ENCODE measurements at places on chromosomes 5 and 9.

DNA sequence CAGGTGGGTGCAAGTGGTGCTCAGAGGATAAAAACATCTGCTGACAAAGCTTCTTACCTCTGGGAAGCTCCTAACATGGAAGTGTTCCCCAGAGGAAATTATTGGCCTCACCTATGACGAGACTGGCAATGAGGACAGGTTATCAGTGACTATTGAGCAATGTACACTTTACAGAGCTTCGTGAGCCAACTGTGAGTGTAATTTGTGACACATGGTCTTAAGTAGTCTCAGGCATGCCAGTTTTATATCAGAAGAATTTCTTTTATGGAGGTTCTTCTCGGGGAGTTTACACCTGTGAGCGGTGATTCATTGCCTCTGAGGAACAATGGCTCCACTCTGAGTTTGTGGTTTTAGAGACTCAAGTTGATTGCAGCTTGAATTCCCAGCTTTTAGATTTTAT is 11.3 kb downstream of the ANKDD1B start:
- DNase-seq = no peak

GRCh38 chr5:142780871-142781270 is 10.7 kb downstream of the ARHGAP26 start:
- no peak for DNase-seq

DNA sequence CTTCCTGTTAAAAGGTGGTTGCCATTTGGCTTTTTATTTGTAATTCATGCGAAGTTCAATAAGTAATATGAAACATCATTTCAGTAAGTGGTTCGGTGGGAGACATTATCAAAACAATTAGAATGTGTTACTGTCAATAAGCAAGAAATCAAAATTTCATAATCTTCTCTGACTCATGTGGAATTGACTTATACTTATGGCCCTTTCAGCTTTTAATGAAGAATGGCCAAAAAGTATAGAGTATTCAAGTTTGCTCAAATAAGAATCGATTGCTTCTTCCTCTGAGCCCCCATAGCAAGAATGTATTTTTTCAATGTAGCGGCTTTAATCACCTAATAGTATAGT is 174.5 kb downstream of the AOPEP start:
- DNase-seq = no peak

DNA sequence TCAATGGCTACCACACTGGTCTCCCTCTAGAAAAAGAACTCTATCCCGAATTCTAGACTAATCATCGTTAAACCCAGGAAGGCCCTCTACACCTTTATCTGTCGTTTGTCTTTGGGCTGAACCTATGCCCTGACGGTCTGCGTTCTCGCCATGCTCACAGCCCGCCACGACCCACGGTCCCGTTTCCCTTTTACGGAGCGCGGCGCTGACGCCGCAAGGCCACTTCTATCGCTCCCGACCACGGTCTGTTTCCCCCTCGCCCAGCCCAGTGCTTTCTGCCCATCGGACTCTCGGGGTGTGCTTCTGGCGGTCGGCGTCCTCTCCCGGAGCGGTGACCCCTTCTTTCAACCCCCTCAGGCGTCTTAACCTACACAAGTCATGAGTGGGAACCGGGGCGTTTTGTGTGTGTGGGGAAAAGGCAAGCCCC is 974 bp downstream of the C9orf40 start:
- peak; percentile 34 for DNase-seq

- DNase-seq = no peak
Measured at GRCh38 chr9:126240835-126241234, 85.8 kb upstream of the MVB12B start.

- DNase-seq = no peak
Measured at GRCh38 chr5:118042076-118042475, 946.3 kb downstream of the DTWD2 start.

- no peak for DNase-seq
Measured at GRCh38 chr9:80492221-80492620, 920.5 kb downstream of the TLE4 start.

GRCh38 chr5:83927140-83927733 is 206.6 kb upstream of the HAPLN1 start:
- no peak for DNase-seq

DNA sequence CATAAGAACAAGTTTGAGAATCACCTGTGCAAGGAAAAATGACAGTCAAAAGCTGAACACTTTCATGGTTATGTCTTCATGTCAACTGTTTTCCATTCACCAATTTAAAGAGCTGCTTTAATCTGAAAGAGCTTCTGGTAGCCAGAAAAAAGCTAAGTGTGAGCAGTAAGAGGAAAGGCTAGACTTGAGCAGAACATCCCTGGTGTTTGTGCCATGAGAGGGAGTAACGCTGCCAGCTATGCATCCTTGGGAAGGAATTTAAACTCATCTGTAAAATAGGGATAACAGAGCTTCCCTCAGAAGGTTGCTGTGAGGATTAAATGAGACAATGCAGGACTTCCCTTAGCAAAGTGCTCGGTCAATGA is 193.7 kb downstream of the MAPKAP1 start:
- DNase-seq = no peak

- no peak for DNase-seq
Measured at GRCh38 chr5:56516035-56516434, 282.9 kb upstream of the ANKRD55 start.

- DNase-seq = no peak
Measured at GRCh38 chr5:139635191-139635590, 13.0 kb upstream of the CXXC5 start.

- no peak for DNase-seq
Measured at GRCh38 chr5:165576678-165577275, 2071.4 kb downstream of the MAT2B start.

DNA sequence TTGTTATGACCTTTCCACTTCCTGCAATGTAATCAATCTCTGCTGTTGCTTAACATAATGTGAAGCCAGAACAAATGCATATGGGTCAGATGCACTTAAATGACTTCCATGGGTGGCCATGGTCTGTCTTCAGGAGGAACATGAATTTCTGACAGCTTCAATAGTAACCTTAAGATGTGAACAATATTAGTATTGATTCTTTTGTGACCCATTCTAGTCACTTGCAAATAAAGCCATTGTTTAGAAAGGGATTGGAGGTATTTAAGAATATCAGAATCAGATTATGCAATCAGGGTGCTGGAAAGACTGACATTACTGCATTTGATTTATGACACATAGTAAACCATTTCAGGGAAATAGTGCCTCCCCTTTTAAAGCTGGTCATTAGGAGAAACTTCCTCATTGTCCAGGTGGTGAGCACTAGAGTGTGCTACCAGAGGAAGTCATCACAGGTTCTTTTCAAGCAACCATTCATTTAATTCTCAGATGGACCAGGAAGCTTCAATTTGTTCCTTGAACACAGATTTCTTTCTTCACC is 32.1 kb downstream of the GRIN3A start:
- no peak for DNase-seq

GRCh38 chr5:80215523-80215922 is 40.3 kb downstream of the SERINC5 start:
- DNase-seq = no peak

DNA sequence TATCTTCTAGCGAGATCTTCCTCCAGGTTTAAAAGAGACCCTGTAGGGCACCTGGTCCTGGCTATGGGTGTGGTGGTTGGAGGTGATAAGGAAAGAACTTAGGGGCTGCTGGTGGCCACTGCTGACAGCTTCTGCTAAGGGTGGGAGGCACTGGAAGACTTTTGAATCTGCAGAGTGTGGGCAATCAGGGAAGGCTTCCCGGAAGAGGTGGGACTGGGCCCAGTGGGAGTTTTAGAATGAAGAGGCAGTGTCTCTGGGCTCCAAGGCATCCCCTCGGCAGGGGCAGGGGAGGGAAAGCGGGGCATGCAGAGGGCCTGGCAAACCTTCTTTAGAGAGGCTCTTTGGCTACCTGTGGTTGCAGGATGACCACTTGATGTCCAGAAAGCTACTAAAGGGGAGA is 23.0 kb upstream of the DAB2IP start:
- no peak for DNase-seq

DNA sequence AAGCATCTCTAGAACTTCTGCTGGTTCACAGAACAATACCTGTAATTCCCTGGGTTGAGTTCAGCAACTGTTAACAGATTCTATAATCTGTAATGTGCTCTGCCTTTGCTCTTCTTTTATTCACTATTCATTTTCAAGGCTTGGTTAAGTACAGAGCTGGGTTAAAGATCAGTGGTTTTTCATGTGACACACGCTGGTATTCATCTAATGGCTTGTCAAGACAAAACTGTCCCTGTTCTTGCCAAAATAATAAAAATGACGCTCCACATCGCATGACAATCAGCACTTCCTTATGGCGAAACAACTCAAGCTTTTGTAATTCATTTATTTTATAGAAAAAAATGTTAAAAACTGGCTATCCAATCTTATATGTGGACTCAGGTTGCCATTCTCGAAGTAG is 137.9 kb downstream of the BNC2 start:
- no peak for DNase-seq

GRCh38 chr9:4490705-4491625 is 697 bp downstream of the SLC1A1 start:
- DNase-seq = no peak

DNA sequence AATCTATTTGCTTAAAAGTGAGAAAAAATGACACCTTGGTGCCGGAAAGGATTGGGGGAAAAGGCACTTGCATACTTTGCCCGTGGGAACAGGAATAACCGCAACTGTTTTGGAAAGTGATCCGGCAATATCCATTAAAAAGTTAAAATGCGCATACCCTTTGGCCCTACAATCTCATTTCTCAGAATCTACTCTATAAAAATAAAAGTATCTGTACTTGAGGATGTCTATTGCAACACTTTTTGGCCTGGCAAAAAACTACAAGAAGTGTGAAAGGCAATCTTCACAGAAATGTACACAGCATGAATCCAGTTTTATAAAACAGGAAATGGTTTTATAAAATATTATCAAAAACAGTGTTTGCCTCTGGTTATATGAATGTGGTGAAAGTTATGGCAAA is 58.3 kb upstream of the NFIL3 start:
- no peak for DNase-seq

DNA sequence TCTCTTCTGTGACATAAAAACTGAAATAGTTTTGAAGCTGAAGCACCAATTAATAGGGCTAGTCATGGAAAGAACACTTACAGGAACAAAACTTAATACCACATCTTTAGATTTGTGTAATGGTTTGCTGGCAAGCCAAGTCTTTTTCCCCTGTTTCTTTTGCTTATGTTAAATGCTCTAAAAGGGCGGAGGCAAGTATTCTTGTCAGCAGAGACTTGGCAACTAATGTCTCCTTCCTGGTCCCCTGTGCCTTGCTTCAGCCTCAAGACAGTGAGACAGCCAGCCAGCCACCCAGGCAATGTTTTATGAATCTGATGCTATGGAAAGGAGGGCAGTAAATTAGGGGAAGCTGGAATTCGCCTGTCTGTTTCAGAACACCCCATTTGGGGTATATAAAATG is 45.7 kb downstream of the PRRC1 start:
- no peak for DNase-seq

DNA sequence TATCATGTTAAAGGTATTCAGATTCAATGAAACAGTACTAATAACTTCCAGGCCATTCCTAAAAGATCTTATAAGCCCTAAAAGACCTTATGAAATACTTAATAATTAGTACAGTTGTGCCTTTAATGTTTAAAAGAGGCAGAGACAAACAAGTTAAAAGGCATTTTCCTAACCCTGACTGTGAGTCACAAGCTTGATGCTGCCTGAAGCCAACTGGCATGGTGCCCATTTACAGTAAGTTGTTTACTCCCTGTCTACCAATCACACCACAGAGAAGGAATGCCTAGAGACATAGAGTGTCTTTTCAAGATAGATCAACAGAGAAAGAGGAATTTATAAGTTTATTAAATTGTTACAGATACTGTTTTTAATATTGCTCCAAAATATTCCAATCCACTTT is 47.8 kb downstream of the NR3C1 start:
- no peak for DNase-seq

- DNase-seq = no peak
Measured at GRCh38 chr5:148209151-148209770, 6.4 kb downstream of the SPINK6 start.

DNA sequence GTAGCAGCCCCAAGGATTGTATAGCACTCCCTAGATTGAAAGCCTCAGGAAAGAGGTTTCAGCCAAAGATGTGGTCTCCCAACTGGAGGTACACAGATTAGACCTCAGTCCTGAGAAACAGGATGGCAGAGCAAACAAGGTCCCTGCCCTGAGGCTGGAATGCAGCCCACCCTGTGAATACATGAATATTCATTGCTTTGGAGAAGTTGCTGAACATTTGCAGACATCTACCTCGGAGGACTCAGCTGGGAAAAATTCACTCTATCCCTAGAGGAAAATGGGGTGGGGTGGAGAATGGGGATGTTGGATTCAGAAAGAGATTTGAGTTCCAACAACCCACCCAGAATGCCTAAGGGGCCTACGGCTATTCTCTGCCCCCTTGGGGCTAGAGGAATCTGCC is 129.4 kb downstream of the SLIT3 start:
- DNase-seq = no peak

DNA sequence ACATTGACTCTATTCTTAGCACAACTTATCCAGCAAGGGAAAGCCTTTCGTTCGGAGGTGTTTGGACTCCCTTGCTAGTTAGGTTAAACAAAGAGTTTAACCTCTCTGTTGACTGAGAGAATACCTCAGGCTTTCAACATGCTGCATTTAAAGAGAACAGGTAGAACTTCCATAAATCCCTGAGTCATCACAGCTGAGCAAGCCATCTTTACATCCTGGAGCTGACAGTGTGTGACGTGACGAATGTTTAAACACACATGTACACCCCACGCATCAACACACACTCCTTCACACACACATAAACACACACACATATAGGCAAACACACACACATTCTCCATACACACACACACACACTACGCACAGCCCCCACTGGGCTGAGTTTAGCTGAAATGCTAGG is 152.8 kb downstream of the ADAMTS12 start:
- no peak for DNase-seq

DNA sequence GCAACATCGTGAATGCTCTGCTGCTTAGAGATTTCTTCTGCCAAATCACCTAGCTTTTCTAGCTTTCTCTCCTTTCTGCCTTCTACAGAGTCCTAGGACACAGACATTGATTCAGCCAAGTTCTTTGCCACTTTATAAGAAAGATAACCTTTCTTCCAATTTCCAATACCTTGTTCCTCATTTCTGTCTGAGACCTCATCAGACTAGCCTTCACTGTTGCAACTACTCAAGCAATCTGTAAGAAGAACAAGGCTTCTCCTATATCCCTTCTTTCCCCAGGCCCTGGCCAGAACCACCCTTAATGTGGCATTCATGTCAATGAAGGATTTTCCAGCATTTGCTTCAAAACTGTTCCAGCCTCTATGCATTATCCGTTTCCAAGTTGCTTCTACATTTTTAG is 24.3 kb downstream of the FBXO10 start:
- no peak for DNase-seq

DNA sequence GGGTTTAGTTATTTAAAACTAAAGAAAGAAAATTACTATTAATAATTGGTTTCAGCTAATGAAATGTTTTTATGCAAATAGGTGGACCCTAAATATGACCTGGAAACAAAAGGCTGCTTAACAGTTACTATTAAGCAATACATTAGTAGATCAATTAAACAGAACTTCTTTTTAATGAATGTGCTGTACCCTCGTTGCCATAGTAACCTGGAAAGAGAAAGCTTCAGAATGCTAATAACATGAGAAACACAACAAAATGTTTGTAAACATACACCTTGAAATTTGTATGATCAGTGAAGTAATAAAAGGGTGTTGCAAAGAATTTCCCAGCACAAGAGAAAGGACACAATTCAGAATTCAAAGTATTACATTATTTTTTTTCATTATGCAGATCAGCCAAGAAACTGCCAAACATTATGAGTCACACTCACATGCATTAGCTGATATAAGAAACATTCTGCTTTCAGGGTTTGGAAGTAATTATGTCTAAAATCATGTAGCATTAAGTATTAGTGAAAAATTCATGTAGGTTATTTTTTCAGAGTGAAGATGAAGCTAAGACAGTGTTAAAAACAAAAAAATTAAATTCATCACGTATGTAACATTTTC is 348.3 kb downstream of the ISL1 start:
- DNase-seq = no peak

Measured in stimulated activated CD8-positive, alpha-beta memory T cell treated with anti-CD3 and anti-CD28 coated beads, Interleukin-15, amount 100 ng/mL, for 24 hours (primary cell).